ENCODE measurements at places on chromosomes 12 and 14.

- peak; percentile 61 for DNase-seq
Measured at GRCh38 chr14:32469388-32470160, 140.5 kb downstream of the AKAP6 start.

- no peak for DNase-seq
Measured at GRCh38 chr12:15405606-15406005, 83.3 kb downstream of the PTPRO start.

DNA sequence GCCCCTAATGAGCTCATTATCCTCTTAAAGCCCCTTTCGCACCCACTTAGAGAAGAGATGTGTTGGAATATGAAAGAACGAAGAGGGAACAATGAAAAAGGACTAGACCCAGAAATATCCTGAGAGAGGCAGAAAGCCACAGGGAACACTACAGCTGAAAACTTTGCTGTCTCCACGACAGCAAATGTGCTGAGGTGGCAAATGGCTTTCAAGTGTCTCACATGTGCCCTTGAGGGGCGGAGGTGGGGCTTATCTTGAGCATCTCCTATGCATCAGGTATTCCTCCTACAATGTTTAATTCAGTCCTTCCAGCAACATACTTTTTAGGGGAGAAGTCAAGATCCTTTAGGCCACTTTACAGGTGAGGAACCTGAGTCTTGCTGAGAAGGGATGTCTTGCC is 62.9 kb downstream of the WSCD2 start:
- DNase-seq: no peak

DNA sequence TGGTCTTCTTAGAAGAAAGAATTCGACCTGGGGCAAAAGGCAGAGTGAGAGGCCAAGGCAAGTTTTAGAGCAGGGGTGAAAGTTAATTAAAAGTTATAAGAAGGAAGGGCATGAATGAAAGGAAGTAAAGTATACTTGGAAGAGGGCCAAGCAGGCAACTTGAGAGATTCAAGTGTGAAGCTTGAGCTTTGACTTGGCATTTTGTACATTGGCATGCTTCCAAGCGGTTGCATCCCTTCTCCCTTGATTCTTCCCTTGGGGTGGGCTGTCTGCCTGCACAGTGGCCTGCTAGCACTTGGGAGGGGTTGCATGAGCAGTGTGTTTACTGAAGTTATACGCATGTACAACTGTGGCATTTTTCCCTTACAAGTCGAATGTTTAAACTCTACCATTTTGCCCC is 74.8 kb upstream of the MGAT4C start:
- no peak for DNase-seq

DNA sequence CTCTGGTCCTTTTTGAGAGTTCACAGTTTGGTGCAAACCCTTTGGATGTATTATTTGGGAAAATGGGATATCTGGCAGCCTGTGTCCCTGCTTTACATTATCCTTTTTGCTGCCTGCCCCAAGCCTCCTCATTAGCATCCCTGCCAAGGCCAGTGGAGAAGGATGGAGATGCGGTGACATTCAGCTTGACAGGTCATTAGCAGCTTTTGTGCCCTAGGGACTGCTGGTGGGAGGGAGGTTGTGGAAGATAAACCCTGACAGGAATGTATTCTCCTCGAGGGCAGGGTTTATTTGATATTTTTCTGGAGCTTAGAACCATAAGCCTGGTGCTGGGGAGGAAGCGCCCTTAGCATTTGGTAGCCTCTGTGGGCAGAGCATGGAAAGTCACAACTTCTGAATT is 49.3 kb downstream of the PTPN11 start:
- DNase-seq: no peak

GRCh38 chr12:132056951-132057350 is 87.2 kb downstream of the DDX51 start:
- no peak for DNase-seq

GRCh38 chr12:57782243-57782607 is 362 bp upstream of the TSFM start:
- no peak for DNase-seq

GRCh38 chr12:97944576-97944975 is 482.0 kb downstream of the RMST start:
- DNase-seq: no peak

DNA sequence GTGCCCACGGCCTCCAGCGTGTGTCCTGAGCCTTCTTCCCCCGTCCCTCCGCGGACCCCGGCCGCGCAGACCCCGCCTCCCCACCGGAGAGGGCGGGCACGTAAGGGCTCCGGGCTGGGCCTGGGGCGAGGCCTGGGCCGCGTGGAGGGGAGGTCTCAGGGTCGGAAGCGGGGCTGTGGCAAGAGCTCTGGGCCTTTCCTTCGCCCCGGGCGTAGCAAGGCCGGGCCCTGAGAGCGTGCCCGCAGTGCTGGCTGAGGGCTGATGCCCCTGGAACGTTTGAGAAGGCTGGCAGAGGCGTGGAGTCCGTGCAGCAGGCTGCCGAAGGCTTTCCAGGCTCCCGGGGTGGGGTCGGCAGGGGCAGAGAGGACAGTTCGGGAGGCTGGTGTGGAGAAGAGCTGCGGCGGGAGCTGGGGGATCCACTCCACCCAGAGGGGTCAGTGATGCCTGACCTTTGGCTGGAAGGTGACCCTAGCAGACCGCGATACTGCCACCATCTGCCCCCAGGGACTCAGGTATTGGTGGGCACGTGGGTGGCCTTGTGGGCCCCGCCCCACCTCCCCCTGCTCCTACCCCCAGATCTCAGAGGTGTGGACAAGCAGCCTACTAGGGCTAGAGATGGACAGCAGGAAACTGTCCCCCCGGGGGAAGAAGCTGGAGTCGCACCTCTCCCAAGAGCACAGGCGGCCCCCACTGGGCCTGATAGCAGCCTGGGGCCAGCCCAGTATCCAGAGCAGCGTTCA is 558 bp downstream of the TEX22 start:
- peak; percentile 42 for DNase-seq

DNA sequence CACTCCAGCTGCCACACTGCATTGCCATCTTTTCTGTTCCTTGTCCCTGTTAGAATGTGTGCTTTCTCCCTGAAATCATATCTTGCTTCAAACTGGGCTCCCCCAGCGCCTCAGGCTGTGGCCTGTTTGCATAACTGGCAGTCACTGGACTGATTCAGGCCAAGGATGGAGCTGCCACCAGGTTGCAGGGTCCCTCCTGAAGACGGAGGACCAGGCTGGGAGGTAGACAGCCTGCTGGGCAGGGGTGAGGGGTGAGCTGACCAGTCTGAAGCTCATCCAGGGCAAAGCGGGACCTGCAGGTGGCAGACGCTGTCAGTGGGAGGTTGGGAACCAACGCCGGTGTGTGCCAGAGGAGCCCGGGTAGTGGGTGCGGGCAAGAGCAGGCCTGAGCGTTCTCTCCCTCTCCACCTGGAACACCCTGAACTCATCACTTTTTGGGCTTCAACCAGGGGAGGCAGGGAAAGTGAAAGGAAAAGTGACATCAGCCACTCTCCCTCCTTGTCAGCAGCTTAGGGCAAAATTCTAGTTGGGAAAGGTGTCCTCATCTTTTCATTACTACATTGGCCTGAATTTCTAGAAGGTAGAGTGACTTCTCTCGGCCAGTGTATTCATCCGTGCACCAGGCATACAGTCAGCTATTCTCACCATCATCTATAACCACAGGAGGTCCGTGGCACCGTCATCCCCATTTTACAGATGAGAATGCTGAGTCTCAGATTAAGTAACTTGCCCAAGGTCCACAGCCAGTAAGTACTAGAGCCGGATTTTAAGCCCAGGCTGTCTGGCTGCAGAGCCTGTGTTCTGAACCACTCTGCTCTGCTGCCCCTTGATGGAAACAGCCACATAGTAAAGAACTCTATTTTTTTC is 219.1 kb downstream of the SLC41A2 start:
- no peak for DNase-seq

GRCh38 chr12:70044167-70044566 is 199.1 kb upstream of the CNOT2 start:
- DNase-seq: peak; percentile 3

Data from SW480 (cell line).